Small intestine (tissue), 16 donors: ENCODE measurements at places on chromosomes 2 and 18. TPM values are rescaled to one million over a fixed set of nuclear protein-coding genes. Genes with fewer than 3 reads are reported as not detected.
A peak's percentile ranks its signal among the peaks of the same experiment; 100 is the strongest.

The NMS gene
- not detected for polyA plus RNA-seq

The EML4 gene
- polyA plus RNA-seq = 30.0 TPM

GRCh38 chr18:55418439-55418838 is 169.6 kb downstream of the TCF4 start:
- H3K36me3 ChIP-seq = no peaks in the 10 kb centered on the region
- no peak overlapping the region for H3K27ac ChIP-seq
- no peak overlapping the region for H3K4me3 ChIP-seq

DNA sequence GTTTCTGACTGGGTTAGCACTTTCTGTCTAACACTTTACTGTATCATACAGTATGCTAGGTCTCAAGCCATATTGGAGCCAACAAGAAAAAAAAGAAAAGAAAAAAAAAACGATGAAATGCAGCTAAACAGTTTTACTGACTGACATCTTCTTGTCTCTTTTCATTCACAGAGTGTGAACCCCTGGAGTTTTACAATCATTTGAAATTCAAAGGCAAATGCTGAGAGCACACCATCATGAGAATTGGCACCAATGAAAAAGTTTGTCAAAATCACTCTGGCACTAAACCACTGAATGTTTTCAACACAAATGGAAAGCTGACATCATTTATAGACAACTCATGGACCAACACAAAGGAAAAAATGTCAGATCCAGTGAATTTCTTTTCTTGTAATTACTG is 513.3 kb downstream of the LRRTM4 start:
- DNase-seq = no peak
- H3K27me3 ChIP-seq = no peaks in the 10 kb centered on the region
- H3K4me1 ChIP-seq = no peaks in the 10 kb centered on the region

- H3K4me3 ChIP-seq = no peak overlapping the region
- H3K27ac ChIP-seq = no peak overlapping the region
- H3K4me1 ChIP-seq = no peaks in the 10 kb centered on the region
- no peak for DNase-seq
Observed at GRCh38 chr18:49342690-49343089, 117.8 kb downstream of the DYM start.

- no peak overlapping the region for H3K4me3 ChIP-seq
- H3K36me3 ChIP-seq = no peaks in the 10 kb centered on the region
- DNase-seq = peak; percentile 89
- no peaks in the 10 kb centered on the region for H3K27me3 ChIP-seq
- H3K27ac ChIP-seq = peak overlapping the region; percentile 49
Observed at GRCh38 chr2:43051338-43051737, 175.1 kb downstream of the ZFP36L2 start.

DNA sequence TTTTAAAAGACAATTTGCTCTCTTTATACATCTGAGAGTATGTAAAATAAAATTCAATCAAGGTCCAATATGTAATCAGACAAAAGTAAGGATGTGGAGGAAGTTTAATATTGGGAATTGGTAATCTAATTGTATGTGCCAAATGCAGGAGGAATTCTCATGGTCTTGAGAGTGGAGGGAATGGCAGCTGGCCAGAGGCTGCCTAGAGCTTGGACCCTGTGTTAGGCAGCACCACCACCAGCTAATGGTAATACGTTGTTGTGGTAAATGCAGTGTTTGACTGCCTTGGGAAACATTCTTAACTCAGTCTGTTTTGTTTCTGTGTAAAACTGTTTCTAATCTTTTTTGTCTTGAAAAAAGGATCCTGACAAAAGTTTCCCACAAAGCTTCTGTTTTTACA is 30.0 kb downstream of the GALNT1 start:
- no peak for DNase-seq
- H3K4me3 ChIP-seq = no peak overlapping the region
- H3K27ac ChIP-seq = no peak overlapping the region
- no peaks in the 10 kb centered on the region for H3K36me3 ChIP-seq
- H3K4me1 ChIP-seq = peaks cover 5% of the 10 kb centered on the region
- H3K27me3 ChIP-seq = no peaks in the 10 kb centered on the region

DNA sequence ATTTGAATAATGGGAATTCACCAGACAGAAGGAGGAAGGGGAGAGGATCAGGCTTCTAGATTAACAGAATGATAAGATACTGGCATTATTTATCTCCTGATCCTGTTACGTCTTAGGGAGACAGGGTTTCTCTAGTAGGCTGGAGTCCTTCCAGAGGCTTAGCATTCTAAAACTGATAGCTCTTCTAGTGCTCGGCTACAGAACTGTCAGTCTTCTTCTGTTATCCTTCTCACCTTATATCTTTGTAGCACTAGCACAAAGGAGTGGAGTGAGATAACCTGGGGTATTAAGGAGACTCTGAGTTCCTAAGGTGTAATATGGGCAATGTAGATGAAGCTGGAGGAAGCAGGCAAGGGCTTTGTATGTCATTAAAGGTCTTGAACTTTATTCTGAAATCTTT is 52.1 kb downstream of the PIKFYVE start:
- no peak overlapping the region for H3K27ac ChIP-seq
- H3K27me3 ChIP-seq = no peaks in the 10 kb centered on the region
- no peaks in the 10 kb centered on the region for H3K4me1 ChIP-seq
- H3K36me3 ChIP-seq = peaks cover 10% of the 10 kb centered on the region

DNA sequence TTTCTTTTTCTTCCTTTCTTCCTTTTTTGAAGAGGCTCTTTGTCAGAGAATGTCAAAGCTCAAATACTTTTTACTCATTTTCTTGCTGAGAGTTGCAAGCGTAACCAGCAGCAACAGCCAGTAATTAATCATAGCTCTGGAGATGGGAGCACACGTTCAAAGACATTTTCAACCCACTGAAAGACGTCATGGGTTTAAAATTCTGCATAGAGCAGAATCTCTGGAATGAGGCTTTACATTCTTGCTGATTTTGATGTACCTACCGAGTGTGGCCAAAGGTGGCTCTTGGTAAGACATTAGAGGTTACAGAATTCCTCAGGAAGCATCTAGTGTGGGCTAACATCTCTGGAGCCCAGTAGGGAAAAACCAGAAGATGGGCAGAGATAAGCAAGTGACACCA is 292.5 kb downstream of the MTX2 start:
- no peak overlapping the region for H3K27ac ChIP-seq
- H3K36me3 ChIP-seq = no peaks in the 10 kb centered on the region
- no peak for DNase-seq

- no peaks in the 10 kb centered on the region for H3K4me1 ChIP-seq
- DNase-seq = no peak
- H3K27me3 ChIP-seq = no peaks in the 10 kb centered on the region
- no peak overlapping the region for H3K27ac ChIP-seq
Observed at GRCh38 chr2:62325398-62325797, 129.5 kb downstream of the B3GNT2 start.

DNA sequence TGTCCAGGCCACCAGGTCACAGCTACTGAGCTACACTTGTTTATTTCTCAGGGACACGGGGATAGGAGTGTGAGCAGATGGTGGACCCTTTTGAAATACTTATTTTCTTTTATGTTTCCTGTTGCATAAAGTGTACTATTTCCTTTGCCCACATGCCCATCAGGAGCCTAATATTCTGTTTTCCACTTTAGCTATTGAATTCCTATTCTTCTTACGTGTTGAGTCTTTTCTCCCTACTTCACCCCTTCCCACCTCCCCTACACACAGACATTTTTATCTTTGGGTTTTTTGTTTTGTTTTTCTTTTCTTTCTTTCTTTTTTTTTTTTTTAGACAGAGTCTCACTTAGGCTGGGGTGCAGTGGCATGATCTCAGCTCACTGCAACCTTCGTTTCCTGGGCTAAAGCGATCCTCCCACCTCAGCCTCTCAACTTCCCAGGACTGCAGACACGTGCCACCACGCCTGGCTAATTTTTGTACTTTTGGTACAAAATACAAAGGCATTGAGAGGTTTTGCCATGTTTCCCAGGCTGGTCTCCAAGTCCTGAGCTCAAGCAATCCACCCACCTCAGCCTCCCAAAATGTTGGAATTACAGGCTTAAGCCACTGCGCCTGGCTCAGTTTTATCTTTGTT is 5.2 kb upstream of the GPR55 start:
- no peak overlapping the region for H3K4me3 ChIP-seq
- H3K4me1 ChIP-seq = no peaks in the 10 kb centered on the region
- H3K36me3 ChIP-seq = no peaks in the 10 kb centered on the region
- no peaks in the 10 kb centered on the region for H3K27me3 ChIP-seq
- no peak overlapping the region for H3K27ac ChIP-seq
- DNase-seq = no peak

DNA sequence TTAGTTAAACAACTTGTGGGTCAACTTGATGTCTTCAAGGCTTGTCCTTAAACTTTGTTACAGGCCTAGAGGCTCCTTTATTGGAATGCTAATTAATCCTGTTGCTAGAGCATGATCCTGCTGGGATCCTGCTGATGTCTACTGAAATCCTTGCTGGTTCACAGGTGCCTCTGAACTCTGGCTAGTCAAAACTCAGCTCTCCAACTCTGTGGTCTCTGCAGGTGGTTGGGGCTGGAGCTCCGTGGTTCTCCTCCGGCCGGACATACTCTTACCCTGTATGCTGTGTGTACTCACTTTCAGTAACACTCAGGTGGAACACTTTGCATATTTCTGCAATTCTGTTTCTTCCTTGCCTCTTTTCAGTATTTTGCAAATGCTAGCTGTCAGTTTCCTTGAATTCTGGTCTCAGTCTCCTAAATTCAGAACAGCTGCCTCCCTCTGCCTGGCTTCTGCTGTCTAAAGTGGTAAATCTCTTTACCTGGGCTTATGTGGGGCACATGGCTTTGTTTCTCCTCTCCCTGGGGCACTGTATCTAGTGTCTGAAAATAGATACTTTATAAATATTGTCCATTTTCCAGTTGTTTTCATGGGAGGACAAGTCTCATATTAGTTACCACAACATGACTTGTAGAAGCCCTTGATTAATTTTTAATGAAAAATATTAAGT is 113.0 kb downstream of the ATP9B start:
- no peaks in the 10 kb centered on the region for H3K4me1 ChIP-seq
- H3K27ac ChIP-seq = no peak overlapping the region
- no peak for DNase-seq
- no peaks in the 10 kb centered on the region for H3K36me3 ChIP-seq
- no peak overlapping the region for H3K4me3 ChIP-seq

DNA sequence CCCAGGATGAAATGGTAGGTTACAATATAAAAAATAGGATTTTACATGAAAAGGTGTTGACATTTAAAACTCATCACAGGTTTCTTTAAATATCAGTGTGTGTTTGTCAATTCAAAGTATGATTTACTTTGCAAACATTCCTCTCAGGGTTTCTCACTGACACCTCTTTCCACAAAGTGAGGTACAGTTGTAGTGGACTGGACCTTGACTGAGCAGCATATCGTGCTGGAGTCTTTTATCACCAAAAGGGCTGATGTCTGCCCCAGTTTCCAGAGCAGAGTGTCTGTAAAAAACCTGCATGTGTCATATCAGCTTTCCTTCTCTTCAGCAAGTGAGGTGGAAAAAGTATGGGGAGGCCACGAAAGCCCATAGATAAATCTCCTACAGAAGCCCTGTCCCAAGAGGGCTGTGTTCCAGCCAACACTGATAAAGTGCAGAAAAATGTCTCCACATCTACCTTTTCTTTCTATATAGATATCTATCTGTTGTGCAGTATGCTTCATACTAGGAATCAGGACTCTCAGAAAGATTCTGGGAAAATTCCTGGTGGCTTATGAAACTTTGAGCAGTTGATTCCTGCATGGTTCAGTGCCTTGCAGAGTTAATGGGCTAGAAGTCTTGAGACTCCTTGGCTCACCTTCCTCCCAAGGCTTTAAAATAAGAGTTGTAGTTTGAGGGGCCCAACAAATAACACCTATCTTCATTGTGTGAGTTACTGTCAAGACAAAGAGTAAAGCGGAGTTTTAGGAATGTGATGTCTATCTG is 6.9 kb downstream of the ACYP2 start:
- no peaks in the 10 kb centered on the region for H3K36me3 ChIP-seq
- DNase-seq = no peak
- no peaks in the 10 kb centered on the region for H3K4me1 ChIP-seq
- H3K4me3 ChIP-seq = no peak overlapping the region
